ENCODE measurements at places on chromosomes 5 and 9.
A peak's percentile ranks its signal among the peaks of the same experiment; 100 is the strongest.

GRCh38 chr9:11092974-11093373, 480.2 kb upstream of the PTPRD start:
- no peak for DNase-seq

GRCh38 chr5:116514421-116514970, 60.1 kb downstream of the SEMA6A start:
- DNase-seq, result no peak

DNA sequence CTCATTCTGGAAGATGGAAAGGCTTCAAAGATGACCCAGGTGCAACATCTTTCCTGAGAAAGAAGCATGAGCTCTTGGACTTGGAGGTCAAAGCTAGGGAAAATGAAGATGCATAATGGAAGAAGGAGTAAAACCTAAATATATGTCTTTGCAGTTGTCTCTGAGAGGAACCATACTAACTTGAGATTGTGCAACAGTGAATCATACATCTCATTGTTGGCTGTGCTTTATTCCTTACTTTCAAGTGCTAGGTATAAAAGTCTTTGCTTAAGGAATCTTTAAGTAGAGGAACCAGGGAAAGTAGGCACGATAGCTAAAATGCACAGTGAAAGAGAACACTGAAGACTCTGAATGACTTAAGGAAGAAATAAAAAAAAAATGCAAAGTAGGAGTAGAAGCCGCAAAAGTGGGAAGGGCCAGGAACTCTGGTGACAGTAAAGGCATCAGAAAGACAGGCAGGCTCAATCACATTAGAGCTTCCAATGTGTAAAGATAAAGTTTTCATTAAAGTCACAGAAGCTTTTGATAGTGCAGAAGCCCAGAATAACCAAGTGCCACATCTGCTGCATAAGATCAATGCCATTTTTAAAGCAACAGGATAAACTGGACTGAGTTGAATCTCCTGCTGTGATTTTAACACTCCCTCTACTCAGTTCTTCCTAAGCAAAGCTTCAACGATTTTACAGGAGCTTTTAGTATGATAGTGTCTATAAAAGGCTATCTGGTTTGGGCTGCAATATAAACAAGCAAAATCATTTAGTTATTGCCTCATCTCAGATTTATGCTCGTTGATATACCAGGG, 432.3 kb upstream of the EDIL3 start:
- DNase-seq, result peak; percentile 6

GRCh38 chr5:75059912-75060545, 7.7 kb upstream of the GCNT4 start:
- DNase-seq, result no peak

- DNase-seq, result no peak
These were observed 70.2 kb upstream of the CDH6 start for GRCh38 chr5:31122998-31123951.

- no peak for DNase-seq
These were observed 3.7 kb upstream of the DNAJC25 start for GRCh38 chr9:111627260-111627963.

GRCh38 chr9:29816954-29817703, 2243.8 kb upstream of the C9orf72 start:
- no peak for DNase-seq

- DNase-seq, result no peak
These were observed 83.6 kb downstream of the MACROH2A1 start for GRCh38 chr5:135315386-135315785.

- peak; percentile 20 for DNase-seq
These were observed 56.9 kb downstream of the AP3S1 start for GRCh38 chr5:115898656-115899055.

DNA sequence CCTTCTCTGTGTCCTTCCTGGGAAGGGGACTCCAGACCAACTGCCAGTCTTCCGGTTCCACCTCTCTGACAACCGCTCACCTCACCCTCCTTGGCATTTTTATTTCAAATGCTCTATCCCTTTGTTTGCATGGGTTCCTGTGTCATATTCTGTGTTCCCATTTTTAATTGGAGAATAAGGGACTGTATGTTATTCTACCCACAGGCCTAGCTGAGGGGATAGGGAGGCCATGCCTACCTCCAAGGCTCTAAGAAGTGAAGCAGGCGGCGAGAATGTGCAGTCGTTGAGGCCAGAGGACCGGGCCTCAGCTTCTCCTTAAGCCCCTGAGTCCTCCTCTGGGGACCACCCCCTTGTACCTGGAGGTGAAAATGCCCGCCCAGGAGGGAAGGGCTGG, 936 bp upstream of the WDR5 start:
- DNase-seq, result no peak

DNA sequence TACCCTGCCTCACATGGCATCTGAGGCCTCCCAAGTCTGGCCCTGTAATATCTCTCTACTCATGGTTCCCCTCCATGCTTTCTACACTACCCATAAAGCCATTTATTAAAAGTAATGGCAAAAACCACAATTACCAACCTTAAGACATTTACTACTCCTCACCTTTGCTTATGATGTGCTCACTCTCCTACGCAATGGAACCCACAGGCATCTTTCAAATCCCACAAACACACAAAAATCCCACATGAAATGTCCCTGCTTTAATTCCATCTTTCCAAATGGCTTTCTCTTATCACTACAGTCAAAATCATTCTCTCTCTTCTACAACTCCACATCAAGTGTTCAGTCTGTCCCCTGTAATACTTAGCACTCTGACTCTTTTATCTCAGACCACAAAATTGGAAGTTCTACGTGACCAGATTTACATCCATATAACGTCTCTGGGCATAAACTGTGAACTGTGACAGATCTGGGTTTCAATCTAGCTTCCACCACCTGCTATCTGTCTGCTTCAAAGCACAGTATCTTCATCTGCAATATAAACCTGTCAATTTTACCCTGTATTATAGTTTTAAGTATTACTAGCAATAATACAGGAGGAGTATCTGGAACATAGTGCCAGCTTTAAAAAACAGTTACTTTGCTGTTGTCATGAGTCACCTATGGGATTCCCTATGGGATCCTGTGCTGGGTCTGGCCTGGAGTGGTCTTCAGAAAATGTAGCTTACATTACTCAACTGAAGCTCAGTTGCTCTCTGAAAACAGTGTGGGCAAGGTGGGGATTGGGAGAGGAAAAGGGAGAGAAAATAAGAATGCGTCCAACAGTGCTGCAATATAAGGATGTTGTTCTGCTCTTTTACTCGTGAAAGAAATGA, 137.1 kb upstream of the TRIM32 start:
- DNase-seq, result peak; percentile 26

DNA sequence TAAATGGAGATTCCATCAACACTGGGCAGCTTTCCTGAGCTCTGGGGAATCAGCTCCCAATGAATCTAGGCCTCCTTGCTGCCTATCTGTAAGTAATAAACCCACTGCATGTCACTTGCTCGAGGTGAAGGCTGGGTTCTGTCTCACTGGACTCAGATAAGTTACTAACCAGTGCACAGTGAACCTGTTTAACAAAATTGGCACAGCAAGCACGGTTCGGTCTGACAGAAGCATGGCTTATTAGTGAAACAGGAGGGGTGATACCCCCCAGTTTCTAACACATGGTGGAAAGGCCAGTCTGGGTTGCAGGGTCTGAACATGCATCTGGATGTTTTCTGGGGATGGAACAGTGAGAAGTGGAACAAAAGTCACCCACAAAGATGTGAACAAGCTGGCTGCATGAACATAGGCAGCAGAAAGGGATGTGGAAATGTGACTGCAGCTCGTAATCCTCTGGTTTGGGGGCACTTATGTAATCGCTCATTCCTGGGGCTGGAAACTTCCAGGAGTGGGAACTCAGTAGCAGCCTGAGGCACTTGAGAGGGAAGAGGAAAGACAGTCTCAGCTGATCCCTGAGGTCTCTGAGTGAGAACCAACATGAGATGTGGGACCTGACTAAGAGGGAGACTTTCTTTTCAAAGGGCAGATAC, 37.7 kb downstream of the UGT3A2 start:
- DNase-seq, result no peak

GRCh38 chr9:21565155-21565554, 83.0 kb upstream of the IFNE start:
- no peak for DNase-seq

DNA sequence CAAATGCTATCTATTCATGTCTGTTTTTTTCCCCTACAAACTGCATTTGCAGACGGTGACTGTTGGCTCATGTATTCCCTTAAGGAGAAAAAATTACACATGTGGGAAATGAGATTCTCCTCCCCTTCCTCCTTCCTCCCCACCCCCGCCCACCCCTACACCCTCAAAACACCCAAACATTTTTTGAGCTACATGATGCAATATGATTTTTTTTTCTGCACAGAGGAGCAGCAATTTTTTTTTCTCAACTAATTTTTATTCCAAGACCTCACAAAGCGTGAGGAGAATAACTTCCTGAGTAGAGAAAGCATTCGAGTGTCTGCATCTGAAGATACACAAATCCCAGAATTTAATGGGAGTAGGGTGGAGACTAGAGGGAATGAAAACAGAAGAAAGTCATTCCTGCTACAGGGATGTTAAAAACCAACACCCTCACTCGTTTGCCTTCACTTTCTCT, 118.1 kb downstream of the PRDM6 start:
- DNase-seq, result peak; percentile 60

GRCh38 chr5:103293099-103293498, 34.5 kb downstream of the MACIR start:
- no peak for DNase-seq
